Fibroblast of skin of back (primary cell): ENCODE measurements at places on chromosomes 11 and 22.

DNA sequence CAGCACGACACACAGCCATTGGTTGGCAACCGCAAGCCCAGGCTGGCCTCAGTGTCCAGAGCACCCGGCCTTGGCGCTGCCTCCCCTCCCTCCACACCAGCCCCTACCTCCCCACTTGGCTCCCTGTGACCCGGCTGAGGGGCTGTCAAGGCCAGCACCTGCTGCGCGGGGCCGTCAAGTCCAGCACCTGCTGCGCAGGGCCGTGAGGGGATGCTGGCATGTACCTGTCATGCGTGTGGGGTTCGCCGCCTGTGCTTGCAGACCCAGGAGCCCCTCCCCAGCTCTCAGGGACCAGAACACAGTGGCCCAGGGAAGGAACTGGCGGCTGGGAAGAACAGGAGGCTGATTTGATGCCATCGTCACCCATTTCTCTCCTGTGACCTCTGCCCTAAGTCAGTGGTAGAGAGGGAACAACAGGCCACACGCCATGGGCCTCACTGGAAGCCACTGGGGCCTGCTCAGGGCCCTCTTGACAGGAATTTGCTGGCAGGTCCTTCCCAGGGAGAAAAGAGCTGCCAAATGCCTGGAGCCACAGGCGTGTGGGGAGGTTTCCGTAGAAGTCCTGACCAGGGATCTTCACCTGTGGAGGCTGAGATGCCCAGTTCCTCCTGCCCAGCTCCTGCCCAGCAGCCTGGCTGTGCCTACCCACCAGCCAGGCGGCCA is 37.6 kb downstream of the TBX1 start:
- DNase-seq: no peak

DNA sequence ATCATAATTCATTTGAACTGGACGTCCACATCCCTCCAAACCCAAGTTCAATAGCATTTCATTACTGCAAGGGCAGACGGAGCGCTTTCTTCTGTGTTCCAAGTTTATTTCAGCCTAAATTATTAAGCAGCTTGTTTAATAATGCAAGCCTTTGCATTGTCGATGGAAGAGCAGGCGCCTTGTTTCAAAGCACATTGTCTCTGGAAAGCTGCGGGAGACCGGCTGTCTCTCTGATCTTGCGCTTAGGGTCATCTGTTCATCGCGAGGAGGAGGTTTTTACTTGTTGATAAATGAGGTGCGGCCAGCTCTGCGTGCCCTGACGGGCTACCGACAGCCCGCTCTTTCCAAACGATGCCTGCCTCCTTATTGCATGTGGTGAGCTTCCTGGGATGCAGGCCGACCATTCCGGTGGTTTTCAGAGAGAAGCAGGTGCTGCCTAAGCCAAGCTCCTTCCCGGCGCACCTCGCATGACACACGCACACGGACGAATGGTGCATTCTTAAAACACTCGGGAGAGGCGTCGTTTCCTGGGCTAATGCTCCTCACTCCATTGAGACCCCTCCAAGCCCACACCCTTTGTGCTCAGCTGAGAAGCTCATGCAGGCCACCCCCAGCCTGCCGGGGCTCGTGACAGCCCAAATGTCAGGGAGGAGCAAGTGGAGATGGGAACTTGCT is 456.9 kb downstream of the BRD1 start:
- DNase-seq: no peak

- DNase-seq: no peak
Observed at GRCh38 chr11:2963761-2964160, 28.4 kb downstream of the NAP1L4 start.

DNA sequence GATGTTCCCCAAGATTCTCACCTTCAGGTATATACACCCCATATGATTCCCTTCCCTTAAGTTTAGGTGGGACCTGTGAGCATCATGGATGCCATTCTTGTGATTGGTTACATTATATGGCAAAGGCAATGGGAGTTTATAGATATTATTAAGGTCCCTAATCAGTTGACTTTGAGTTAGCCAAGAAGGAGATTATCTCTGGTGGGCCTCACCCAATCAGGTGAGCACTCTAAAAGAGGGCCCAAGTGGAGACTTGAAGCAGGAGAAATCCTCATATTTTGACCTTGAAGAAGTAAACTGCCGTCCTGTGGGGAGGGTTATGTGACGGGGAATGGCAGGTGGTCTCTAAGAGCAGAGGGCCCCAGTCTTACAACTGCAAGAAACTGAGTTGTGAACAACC is 94.2 kb downstream of the HSD17B12 start:
- DNase-seq: no peak

- DNase-seq: peak; percentile 35
Observed at GRCh38 chr11:105000167-105000566, 22.8 kb downstream of the CASP5 start.

DNA sequence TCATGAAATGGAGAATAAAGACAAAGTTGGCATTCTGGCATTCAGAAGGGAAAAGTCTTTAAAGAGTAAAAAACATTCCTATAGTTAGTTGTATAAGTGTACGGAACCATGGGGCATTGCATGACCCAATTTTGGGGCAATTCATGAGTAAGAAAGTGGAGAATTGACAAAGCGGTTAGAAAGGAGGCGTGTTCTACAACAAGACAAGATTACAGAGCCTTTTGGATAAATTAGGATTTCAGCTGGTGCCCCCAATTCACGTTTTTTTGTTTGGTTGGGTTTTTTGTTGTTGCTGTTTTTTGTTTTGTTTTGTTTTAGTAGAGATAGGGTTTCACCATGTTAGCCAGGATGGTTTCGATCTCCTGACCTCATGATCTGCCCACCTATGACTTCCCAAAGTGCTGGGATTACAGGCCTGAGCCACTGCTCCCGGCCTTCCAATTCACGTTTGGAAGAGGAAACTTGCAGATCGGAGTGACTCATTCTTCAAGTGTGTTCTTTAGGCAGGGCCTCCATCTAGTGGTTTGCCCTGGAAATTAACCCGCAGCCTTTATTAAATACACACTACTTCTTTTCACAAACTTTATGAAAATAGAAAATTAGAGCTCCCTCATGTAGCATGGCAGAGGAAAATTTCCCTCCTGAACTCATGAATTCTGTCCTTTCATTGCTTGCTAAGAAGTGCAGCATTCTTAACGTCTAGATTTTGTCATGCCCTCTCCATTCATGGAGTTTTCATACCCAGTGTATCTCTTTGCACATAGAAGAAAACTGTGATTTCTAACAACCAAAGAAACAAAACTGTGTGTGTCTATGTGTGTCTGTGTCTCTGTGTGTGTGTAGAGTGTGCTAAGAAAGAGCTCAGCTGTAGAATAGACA is 118.1 kb downstream of the BBOX1 start:
- DNase-seq: peak; percentile 79

GRCh38 chr11:102581066-102581465 is 44.1 kb downstream of the MMP20 start:
- DNase-seq: no peak

DNA sequence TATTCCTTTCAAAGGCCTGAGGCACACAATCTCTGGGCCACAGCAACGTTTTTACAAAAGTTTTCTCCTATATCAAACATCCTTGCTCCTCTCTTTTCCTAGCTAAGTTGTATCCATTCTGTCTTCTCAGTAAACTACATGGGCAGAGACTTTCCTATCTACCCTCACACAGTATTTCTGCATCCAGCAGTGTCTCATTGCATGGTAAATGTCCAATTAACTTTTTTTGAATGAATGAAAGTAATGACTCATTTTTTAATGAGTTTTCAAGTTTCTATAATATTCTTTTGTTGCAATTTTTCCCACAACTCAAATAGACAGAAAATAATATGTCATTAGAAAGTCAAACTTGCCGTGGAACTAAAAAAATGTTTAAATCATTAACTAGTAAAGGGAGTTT is 688.6 kb downstream of the JRKL start:
- DNase-seq: no peak

DNA sequence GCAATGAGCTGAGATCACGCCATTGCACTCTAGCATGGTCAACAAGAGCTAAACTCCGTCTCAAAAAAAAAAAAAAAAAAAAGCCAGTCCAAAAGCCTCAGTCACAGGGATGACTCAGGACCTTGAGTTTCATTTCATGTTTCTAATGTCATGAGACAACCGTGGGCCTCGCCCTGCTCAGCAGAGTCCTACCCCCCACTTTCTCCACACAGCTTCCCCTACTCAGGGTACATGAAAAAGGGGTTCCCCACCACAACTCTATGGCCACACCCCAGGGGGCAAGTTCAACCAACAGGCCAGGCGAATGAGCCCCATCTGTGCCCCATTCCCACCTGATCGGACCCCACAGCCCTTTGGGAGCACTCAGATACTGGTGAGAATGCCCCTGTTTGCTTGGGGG is 24.3 kb upstream of the ADA2 start:
- no peak for DNase-seq

- DNase-seq: peak; percentile 2
Observed at GRCh38 chr11:16456366-16456765, 100.0 kb upstream of the SOX6 start.

- peak; percentile 100 for DNase-seq
Observed at GRCh38 chr11:12411806-12412727, 34.7 kb downstream of the PARVA start.

DNA sequence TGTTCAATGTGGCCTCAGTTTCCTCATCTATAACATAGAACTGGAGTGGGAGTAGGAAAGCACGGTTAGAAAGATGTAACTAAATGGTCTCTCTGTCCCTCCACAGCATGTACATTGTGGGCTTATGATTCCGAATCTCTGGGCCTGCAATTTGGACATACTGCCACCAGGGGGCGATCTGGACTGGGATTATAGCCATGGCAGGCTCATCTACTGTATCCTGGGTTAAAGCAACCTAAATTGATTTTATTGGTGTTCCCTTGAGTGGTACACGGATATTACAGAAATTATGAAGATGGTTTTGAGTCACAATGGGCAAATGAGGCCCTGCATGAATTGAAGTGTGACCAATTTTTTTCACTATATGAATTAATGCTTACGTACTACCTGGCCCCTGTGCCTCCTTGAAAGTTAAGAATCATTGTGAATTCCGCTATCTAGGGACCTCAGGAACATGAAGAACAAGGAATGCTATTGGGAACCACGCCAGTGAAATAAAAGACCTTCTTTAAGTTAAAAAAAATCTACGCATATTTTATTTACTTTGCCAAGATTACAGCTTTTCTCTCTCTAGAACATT is 32.9 kb downstream of the TST start:
- DNase-seq: no peak

- DNase-seq: no peak
Observed at GRCh38 chr11:94271885-94272372, 32.5 kb upstream of the IZUMO1R start.

DNA sequence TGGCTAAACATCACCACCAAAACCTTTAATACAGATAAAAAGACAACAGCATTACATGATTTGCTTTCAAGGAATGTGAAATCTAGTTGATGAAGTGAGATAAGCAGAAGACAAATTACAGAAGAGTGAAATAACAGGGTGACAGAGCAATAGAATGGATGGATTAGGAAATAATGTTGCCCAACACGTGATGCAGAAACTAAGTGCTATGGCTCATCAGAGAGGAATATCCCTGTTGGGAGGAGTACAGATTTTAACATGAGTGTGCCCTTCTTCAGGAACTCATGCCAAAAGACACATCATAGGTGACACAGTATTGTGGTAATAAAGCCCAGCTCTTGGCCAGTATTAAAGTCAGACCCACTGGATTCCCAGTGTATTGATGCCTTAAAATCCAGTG is 176.6 kb upstream of the RAG2 start:
- peak; percentile 14 for DNase-seq

- DNase-seq: no peak
Observed at GRCh38 chr11:16780698-16781550, 42.5 kb downstream of the C11orf58 start.

DNA sequence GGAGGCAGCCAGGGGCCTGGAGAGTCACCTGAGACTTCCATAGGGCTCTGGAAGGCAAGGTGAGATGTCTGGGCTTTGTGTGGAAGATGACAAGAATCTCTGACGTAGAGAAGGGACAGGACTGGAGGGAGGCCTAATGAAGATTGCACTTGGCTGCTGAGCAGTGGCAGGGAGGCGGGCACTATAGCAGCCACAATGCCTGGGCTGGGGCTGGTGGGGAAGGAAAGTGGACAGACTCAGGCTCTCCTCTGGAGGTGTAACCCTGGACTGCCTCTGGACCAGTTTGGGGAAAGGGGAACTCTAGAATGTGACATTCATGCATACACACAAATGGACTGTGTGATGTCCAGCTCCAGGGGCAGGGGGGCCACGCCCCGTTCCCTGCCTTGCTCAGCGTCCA is 34.3 kb upstream of the CYP2D6 start:
- no peak for DNase-seq

DNA sequence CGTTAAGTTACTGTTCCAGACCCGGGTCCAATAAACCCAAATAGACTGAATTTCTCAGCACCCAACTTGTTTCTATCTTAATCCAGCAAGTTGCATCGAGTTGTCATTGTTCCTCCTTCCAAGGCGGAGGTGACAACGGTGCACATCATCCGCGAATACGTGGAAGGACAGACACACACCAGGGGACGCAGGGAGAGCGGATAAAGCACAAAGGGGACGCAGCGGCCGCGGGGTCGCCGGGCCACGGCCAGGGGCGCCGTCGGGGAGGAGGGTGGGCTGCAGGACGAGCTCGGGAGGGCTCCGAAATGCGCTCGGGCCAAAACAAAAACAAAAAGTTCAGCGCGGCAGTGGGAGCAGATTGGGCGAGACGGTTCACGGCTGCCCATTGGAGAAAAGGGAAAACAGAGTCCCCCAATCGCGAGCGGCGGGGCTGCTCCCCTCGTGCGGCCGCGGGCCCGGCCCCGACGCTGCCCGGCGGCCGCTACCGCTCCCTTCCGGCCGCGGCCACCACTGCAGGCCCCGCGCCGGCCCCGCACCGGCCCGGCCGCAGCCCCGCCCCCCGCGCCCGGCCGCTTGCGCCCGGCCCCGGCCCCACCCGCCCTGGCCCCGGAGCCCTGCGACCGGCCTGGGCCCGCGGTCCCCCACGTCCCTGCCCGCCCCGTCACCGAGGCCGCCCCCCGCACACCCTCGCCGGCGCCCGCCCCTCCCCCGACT is 518 bp downstream of the KMT5B start:
- peak; percentile 81 for DNase-seq

DNA sequence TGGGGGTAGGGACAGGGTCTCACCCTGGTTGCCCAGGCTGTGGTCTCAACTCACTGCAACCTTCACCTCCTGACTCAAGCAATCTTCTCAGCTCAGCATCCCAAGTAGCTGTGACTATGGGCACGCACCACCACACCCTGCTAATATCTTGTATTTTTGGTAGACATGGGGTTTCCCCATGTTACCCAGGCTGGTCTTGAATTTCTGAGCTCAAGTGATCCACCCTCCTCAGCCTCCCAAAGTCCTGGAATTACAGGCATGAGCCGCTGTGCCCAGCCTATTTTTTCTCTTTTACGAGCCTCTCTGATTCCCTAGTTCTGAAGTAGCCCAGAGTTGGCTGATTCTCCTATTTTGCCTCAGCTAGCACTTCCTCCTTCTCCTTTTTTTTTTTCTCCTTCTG is 83.6 kb downstream of the ZNF280B start:
- no peak for DNase-seq

DNA sequence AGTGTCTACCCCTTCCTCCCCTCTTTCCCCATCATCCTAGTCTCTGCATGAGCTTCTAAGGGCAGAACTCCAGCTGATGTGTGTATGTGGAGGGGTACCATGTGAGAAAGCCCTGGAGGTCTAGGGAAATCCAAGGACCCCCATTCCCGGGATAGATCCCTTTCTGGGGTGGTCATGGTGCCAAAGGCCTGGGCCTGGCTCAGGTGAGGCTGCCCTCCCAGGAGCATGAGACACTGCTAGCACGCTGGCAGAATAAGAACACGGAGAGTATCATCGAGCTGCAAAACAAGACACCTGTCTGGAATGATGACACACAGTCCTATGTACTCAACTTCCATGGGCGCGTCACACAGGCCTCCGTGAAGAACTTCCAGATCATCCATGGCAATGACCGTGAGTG is 19.6 kb downstream of the TUB start:
- DNase-seq: no peak
